ENCODE measurements at places on chromosomes 11 and 22.

GRCh38 chr22:42764895-42765363 lies 44.3 kb upstream of the A4GALT start:
- DNase-seq, result no peak

DNA sequence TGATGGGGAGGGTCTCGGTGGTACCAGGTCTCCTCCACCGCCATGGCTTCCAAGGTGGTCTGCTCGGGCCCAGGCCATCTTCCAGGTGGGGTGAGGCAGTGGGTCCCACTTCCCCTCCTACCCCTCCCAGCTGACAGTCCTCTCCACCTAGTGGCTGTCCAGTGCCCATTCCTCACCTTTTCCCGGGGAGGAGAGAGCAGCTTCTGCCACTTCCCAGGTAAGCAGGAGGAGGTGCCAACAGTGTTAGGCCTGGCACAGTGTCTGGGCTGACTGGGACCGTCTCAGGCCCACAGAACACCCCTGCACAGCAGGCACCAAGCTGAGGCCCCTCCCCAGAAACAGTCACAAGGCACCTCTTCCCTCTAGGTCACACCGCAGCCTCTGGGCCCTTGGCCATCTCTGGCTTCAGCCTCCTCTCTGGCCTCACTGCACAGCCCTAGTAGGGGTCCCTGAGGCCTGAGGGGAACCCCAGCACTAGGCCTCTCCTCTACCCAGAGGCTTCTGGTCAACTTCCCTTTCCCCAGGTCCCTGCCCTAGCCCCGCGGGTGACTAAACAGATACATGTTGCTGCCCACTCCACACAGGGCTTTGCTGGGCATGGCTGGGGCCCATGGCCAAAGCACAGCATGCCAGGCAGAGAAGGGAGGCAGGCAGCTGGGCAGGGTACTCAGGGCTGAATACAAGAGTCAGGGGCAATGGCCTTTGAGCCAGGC lies 2.3 kb upstream of the ANKRD13D start:
- no peak for DNase-seq

DNA sequence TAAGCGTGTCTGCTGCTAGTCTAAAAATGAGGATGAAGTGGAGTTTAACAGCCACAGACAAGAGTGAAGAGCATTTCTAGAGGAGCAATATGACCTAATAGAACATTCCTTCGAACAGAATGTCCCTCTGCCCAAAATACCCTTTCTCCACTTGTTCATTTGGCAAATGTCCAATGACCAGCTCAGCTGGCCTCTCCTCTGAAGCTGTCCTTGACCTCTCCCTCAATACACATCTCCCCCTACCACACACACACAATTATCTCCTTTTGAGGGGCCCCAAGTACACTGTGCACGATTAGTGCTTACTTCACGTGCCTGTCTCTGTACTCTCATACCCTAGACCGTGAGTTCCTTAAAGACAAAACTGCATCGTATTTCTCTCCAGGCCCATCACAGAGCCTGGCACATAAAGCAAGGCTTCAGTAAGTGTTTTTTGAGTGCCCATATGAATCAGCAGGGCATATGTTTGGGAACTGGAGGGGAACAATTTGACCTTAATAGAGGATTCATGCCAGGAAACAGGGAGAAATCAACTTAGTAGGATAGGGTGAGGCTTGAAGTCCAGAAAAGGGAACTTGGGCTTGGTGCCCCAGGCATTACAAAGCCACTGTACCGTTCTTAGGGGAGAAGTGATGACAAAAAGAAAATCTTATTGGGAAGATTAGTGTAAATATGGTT lies 18.1 kb upstream of the NCAM1 start:
- no peak for DNase-seq

DNA sequence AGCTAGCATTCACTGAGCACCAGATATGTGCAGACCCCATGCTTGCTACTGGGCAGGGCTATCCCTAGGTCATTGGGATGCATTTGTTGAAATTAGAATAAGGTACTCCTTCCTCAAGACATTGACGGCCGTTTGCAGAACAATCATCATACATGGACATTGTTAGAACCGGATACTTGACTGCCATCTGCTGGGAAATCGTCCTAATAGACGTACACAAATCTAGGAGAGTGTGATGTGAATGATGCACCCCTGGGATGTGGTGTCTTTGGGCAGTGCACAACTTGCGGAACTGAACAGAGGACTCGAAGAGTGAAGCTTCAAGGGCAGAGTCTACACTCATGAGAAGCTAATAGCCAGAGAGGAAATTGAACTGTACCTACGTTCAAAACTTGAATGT lies 35.9 kb downstream of the MYO18B start:
- no peak for DNase-seq

DNA sequence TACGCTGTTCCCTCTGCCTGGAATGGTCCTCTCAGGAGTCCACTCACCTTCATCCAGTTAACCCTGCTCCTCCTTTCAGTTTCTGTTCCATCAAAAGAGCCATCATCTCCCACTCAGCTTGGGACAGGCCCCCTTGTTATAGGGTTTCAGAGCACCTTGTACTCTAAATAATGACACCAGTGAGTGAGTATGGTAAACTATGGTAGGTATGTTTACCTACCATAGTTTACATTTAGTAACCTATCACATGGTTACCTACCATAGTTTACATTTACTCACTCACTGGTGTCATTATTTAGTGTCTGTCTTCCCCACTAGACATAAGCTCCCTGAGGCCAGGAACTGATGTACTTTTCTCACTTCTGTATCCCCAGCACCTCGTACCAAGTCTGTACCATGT lies 130.2 kb upstream of the SESN3 start:
- no peak for DNase-seq

- no peak for DNase-seq
These were observed 82.5 kb upstream of the PICALM start for GRCh38 chr11:86151174-86152005.

DNA sequence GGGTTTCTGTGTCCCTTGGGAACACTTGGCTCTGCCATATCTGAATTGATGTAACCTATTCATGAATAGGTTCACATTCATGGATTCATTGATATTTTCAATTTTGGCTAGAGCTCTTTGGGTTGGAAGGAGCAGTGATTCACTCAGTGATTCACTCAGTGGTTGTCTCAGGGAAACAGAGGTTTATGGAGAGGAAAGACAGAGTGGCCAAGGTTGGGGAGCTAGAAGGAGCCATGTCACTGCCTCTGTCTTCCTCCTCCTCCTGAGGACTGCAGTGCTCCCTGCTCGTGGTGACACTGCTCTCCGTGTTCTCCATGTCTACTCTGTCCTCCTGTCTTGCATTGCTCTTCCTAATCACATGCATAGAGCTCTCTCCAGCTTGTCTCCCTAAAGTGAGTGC lies 17.4 kb downstream of the CEP164 start:
- no peak for DNase-seq

DNA sequence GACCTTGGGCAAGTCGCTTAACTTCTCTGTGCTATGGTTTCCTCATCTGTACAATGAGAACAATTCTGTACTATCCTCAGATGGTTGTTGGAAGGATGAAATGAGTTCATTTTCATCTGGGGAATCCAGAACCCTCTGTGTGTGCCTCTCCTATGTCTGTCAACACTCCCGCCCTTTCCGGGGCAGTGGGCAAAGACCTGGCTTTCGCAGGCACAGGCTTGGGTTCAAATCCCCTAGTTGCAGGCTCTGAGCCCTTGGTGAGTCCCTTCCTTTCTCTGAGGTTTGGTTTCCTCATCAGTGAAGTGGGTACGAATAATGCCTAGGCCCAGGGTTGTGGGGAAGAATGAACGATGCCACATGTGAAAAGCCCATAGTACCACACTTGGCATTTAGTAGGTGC lies 6.0 kb downstream of the PNPLA5 start:
- no peak for DNase-seq

DNA sequence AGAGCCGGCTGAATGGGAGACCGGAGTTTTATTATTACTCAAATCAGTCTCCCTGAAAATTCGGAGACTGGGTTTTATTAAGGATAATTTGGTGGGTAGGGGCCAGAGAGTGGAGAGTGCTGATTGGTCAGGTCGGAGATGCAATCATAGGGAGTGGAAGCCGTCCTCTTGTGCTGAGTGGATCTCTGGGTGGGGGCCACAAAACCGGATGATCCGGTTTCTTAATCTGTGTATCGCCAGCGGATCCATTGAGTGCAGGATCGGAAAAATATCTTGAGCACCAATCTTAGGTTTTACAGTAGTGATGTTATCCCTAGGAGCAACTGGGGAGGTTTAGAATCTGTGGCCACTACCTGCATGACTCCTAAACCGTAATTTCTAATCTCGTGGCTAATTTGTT lies 886 bp upstream of the NIPSNAP1 start:
- no peak for DNase-seq

GRCh38 chr11:130527636-130528297 lies 79.3 kb downstream of the ADAMTS15 start:
- no peak for DNase-seq

- DNase-seq, result no peak
These were observed 4.0 kb downstream of the RASSF10 start for GRCh38 chr11:13013054-13013488.

DNA sequence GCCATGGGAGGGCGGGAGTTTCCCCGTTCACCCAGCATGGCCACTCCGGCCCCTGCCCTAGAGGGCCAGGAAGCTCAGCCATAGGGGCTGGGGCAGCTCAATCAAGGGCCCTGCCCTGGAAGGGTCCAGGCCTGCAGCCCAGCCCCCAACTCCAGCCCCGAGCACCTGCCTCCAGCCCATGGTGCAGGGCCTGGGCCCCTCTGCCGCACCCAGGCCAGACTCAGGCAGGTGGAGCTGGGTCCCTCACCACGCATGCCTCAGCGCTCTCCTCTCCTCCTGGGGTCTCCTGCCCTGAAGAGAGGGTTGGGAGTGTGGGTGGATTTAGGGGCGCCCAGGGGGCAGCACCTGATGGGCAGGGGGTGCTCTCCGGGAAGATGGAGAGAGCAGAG lies 13.1 kb downstream of the MLC1 start:
- DNase-seq, result no peak

GRCh38 chr11:121406291-121406690 lies 45.8 kb upstream of the SORL1 start:
- no peak for DNase-seq

DNA sequence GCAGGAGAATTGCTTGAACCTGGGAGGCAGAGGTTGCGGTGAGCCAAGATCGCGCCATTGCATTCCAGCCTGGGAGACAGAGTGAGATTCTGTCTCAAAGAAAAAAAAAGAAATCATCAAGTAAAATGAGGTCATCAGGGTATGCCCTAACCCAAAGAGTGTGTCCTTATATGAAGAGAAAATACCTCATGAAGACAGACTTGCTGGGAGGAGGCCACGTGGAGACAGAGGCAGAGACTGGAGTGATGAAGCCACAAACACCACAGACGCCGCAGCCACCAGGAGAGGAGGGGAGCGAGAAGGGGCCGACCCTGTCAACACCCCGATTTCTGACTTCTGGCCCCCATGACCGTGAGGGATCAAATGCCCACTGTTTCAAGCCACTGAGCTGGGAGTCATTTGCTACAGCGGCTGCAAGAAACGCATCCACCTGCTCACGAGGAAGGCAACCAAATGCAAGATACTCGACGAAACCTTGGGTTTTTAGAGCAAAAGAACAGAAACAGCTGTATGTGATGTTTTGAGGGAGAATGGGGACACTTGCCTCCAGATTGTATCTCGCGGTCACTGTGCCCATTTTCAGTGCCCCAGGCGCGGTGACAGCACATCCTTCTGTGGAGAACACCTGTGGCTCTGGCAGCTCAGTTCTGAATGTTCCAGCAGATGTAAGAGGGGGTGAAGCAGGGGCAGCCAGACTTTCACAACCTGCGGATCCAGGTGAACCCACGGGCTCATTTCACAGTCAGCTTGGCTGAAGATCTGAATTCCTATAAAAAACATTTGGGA lies 1317.2 kb downstream of the TBC1D22A start:
- no peak for DNase-seq

- DNase-seq, result no peak
These were observed 17.2 kb downstream of the SLC2A11 start for GRCh38 chr22:23874871-23875270.

GRCh38 chr22:48223488-48224190 lies 1461.2 kb downstream of the TBC1D22A start:
- no peak for DNase-seq

- DNase-seq, result no peak
These were observed 88.3 kb downstream of the BDNF start for GRCh38 chr11:27611947-27612455.

- no peak for DNase-seq
These were observed 12.9 kb downstream of the SFI1 start for GRCh38 chr22:31509061-31509762.

GRCh38 chr11:46671958-46672315 lies 28.5 kb downstream of the ARHGAP1 start:
- no peak for DNase-seq

- DNase-seq, result no peak
These were observed 50.9 kb downstream of the CWC15 start for GRCh38 chr11:94922321-94923003.

- DNase-seq, result no peak
These were observed 3.6 kb downstream of the SHISAL1 start for GRCh38 chr22:44309137-44309536.

DNA sequence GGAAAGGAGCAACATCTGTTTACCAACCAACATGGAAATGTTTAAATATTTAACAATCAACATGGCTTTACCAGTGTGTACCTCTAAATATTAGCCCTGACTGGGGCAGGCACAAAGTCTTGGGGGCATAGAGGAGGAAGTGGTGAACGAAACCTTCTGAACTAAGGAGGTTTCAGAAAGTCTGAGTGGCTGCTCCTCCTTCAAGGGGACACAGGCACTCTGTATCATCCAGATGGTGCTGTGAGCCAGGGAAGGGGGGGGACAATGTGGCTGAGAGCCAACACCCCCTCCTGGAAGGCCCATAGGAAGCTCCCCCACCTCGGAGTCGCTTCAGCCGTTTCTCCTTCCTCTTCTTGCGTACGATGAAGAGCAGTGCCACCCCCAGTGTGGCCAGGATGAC lies 107.7 kb downstream of the CEP164 start:
- DNase-seq, result no peak

DNA sequence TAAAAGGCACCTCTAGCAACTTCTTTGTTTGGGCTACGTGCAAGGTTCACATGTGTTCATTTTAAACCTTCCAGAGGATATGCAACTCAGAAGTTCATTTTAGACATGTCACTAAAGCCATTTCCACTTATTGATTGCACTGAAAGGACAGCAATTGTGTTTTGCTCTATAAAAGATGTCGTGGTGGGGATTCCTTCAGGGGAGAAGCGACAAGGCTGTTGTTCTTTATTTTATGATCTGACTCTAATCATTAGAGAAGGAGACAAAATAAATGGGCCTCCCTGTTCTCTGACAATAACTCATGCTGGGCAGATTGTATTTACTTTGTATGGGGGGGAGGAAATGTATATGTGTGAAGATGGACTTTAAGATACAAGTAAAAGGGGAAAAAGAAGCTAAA lies 370.1 kb upstream of the ARHGAP42 start:
- DNase-seq, result no peak

GRCh38 chr11:111395081-111395480 lies 16.0 kb upstream of the POU2AF1 start:
- no peak for DNase-seq

GRCh38 chr11:63736864-63737263 lies 31.7 kb downstream of the ZFTA start:
- DNase-seq, result no peak

DNA sequence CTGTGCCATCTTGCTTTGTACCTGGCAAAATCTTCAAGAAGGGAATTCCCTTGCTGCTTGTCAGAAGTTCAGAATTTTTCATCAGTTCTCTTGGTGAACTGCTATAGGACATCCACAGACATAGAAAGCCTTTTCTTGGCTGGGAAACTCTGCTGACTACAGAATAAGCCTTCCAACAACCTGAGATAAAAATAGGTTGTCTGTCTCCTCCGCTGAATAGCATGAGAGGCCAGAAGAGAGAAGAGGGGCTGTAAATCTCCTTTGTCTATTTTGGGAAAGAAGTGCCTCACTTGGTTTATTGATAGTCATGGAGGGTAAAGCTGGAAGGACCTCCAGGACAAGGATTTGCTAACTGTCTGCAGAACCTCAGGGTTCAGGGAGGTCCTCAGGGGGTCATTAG lies 48.2 kb downstream of the C11orf91 start:
- DNase-seq, result no peak
